Body of pancreas (tissue), 4 donors: ENCODE measurements at places on chromosomes 4 and X. TPM values are rescaled to one million over a fixed set of nuclear protein-coding genes. Genes with fewer than 3 reads are reported as not detected.
A peak's percentile ranks its signal among the peaks of the same experiment; 100 is the strongest.

- no peak for DNase-seq
- H3K27me3 ChIP-seq: no peaks in the 10 kb centered on the region
- no peak overlapping the region for H3K27ac ChIP-seq
- no peaks in the 10 kb centered on the region for H3K4me1 ChIP-seq
Measured at GRCh38 chr4:106160560-106160959, 155.4 kb downstream of the TBCK start.

KLF8 gene
- total RNA-seq: 2.9 TPM

GRCh38 chrX:39886282-39886681 lies 211.5 kb downstream of the BCOR start:
- H3K4me1 ChIP-seq: no peaks in the 10 kb centered on the region
- no peak overlapping the region for H3K4me3 ChIP-seq
- no peaks in the 10 kb centered on the region for H3K36me3 ChIP-seq
- no peaks in the 10 kb centered on the region for H3K27me3 ChIP-seq
- DNase-seq: peak; percentile 46

DMRTC1 gene
- not detected for total RNA-seq

HTT gene
- 115 TPM for total RNA-seq

GRCh38 chr4:41456559-41457101 lies 81.3 kb upstream of the LIMCH1 start:
- no peaks in the 10 kb centered on the region for H3K27me3 ChIP-seq
- DNase-seq: no peak
- H3K4me3 ChIP-seq: no peak overlapping the region
- H3K27ac ChIP-seq: no peak overlapping the region
- H3K4me1 ChIP-seq: no peaks in the 10 kb centered on the region

- H3K27me3 ChIP-seq: no peaks in the 10 kb centered on the region
- no peak overlapping the region for H3K4me3 ChIP-seq
- H3K27ac ChIP-seq: no peak overlapping the region
- no peak for DNase-seq
Measured at GRCh38 chrX:50103866-50104566, 96.8 kb downstream of the AKAP4 start.

DNA sequence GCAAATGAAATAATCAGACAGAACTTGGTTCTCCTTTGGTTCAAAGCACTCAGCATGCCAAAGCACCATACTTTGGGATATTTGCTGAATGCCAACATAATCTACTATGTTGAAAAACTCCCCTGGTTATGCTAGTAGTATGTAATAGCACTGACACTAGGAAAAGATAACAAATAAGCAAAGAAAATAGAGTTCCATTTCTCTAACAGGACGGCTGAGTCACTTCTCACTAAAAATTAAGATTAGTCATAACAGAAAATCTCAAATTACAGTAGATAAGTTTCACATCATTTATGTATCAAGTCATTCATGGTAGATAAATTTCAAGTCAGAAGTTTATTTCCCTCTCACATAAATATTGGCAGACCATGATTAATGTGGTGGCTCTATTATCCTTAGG lies 17.9 kb downstream of the PDHA2 start:
- no peak for DNase-seq
- no peaks in the 10 kb centered on the region for H3K36me3 ChIP-seq
- no peaks in the 10 kb centered on the region for H3K27me3 ChIP-seq
- no peak overlapping the region for H3K27ac ChIP-seq
- H3K4me1 ChIP-seq: no peaks in the 10 kb centered on the region

MSANTD1 gene
- total RNA-seq: 3.6 TPM

- no peaks in the 10 kb centered on the region for H3K27me3 ChIP-seq
- H3K27ac ChIP-seq: no peak overlapping the region
- DNase-seq: no peak
- H3K36me3 ChIP-seq: no peaks in the 10 kb centered on the region
- H3K4me3 ChIP-seq: no peak overlapping the region
- H3K4me1 ChIP-seq: no peaks in the 10 kb centered on the region
Measured at GRCh38 chr4:189029976-189030504, 890.8 kb downstream of the TRIML1 start.
